ENCODE measurements at places on chromosomes 12 and 14.
A peak's percentile ranks its signal among the peaks of the same experiment; 100 is the strongest.

- peak; percentile 91 for DNase-seq
Measured at GRCh38 chr12:118376089-118377020, at the start of gene SUDS3. SUDS3 (plus strand) TSS chr12:118376555; CDS start chr12:118376692, 137 bp downstream.

DNA sequence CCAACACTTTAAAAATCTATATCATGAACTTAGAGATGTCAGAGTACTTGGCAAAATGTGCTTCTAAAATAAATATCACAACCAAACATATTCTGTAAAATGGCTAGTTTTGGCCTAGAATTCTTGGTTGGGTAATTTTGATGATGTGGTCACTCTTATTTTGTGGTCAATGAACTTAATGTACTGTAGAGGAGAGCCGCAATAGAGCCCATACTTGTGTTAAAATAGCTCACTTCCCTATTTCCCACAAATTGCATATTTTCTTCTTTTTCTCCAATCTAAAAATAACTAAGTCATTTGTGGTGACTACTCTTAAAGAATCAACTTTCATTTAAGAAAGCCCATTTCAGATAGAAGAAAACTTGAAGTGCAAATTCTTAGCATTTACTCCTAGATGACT, 619.4 kb downstream of the CCER1 start:
- DNase-seq = no peak

- DNase-seq = no peak
Measured at GRCh38 chr12:3980504-3981272, 107.5 kb upstream of the PARP11 start.

GRCh38 chr12:69252033-69252432, 12.7 kb downstream of the CPSF6 start:
- no peak for DNase-seq

- DNase-seq = no peak
Measured at GRCh38 chr14:85363358-85363757, 166.6 kb upstream of the FLRT2 start.

DNA sequence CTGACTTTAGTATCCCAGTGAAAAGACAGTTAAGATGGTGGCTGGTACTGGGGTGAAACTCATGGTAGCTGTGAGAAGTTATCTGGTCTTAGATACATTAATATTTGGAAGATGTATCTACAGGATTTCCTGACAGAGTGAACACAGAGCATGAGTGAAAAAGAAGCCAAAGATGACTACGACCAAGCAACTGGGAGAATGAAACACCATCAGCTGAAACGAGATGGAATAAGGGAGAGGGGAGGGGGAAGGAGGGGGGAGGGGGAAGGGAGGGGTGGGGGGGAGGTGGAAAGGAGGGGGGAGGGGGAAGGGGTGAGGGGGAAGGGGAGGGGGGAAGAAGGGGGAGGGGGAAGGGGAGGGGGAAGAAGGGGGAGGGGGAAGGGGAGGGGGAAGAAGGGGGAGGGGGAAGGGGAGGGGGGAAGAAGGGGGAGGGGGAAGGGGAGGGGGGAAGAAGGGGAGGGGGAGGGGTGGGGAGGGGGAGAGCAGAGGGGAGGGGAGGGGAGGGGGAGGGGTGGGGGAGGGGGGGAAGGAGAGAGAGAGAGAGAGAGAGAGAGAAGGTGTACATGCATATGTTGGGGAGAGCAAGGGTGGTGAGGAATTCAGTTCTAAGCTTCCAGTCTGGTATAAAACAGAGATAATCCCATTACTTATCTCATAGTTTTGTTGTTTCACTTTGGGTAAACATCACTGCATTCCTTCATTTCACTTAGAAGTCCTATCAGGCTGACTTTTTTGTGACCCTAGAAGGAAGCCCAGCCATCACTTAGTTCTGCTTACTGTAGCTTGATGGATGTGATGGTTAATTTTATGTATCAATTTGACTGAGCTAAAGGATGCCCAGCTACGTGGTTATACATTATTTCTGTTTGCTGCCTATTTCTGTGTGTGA, 73.9 kb downstream of the SPPL3 start:
- no peak for DNase-seq

DNA sequence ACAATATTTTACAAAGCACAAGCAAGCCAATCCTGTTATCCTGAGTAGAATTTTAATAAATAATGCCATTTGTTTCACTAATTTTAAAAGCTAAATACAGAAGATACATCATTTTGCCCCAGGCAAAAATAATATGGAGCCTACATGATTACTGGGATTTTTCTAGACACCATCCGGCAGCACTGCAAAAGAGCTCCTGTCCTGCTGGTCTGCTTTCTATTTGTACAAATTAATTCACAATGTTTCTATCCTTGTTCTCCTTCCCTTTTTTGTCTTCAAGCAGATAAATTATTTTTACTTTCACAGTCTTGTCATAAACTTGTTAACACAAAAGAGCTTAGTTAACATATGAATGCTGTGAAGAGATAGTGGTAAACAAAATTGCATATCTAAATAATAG, 4.6 kb downstream of the SIX1 start:
- DNase-seq = no peak

- DNase-seq = no peak
Measured at GRCh38 chr12:98856897-98857540, 211.9 kb downstream of the APAF1 start.

DNA sequence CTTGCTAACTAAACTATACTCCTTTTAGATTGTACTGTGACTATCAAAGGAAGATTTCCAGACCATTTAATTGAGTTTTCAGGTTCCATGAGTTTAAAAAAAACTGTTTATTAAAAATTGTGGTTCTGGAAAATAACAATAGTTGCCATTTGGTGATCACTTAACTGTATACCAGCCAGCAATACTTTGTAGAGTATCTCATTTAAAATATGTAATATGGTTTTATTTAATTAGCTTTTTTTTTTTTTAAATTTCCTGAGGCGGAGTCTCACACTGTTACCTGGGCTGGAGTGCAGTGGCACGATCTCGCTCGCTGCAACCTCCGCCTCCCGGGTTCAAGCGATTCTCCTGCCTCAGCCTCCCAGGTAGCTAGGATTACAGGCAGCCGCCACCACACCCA, 7.4 kb downstream of the MARK3 start:
- DNase-seq = no peak

DNA sequence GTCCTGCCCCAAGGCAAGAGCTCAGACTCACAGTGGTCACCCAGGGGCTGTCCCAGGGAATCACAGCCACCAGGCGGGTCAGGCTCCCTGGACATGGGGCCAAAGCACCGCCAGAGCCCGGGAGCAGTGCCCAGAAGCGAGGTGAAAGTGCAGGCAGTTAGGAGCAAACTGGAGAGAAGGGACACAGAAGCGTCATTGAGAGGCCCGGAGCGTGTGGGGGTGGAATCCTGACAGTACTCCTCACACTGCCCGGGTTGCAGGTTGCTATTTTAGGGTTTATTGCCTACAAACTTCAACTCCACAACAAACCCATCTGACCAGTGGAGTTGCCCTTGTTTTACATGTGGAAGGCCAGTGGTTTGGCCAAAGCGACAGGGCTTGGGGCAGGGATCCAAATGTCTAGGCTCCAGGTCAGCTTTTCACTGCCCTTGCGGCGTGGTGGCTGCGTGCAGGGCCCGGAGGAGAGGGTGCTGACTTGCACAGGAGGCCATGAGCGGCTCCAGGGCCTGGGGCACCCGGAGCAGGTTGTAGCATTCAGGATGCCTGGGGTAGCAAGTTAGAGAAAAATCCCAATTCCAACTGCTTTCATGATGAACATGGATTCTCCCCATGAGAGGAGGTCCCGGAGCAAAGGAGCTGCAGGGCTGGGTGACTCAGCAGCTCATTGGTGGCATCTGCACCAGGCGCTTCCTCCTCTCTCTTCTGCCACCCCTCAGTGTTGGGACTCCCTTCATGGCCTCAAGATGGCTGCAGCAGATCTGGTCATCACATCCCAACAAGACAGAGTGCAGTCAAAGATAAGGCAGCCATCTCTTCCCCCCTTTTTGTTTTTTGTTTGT, 112.3 kb upstream of the NCOR2 start:
- DNase-seq = no peak

GRCh38 chr12:39587225-39587624, 32.4 kb downstream of the ABCD2 start:
- no peak for DNase-seq

- no peak for DNase-seq
Measured at GRCh38 chr14:41374092-41374491, 232.6 kb upstream of the LRFN5 start.

DNA sequence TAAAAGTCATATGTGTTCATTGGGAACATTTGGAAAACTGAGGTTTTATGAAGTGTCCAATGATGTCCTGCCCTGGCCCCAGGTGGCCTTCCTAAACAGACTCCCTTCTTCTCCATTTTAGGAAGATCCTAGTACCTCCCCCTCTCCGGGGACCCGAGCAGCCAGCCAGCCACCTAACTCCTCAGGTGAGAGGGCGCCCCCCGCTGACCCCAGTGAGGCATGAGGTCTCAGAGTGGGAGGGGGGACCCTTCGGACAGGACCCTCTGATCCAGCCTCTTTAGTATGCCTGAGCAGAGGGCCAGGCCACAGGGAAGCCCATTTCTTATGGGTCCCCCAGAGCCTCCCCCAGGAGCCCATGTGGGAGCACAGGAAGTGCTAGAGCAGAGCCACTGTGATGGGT, 23.7 kb downstream of the DEGS2 start:
- DNase-seq = no peak

DNA sequence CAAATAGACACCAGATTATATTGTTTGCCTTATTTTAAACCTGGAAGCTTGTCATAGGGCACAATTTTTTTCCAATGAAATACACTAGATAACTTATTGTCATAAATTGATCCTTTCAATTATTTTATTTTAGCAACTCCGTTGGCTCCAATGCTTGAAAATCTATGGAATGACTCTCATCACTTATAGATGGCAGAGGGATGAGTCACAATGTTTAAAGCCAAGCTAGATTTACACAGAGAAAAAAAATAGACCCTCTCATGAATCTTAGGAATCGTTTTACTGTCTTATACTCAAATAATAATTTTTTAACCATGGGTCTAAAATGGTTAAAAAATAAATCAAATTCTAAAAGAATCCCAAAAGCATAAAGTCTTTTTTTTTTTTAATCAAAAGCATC, 1276.6 kb upstream of the FLRT2 start:
- DNase-seq = no peak

DNA sequence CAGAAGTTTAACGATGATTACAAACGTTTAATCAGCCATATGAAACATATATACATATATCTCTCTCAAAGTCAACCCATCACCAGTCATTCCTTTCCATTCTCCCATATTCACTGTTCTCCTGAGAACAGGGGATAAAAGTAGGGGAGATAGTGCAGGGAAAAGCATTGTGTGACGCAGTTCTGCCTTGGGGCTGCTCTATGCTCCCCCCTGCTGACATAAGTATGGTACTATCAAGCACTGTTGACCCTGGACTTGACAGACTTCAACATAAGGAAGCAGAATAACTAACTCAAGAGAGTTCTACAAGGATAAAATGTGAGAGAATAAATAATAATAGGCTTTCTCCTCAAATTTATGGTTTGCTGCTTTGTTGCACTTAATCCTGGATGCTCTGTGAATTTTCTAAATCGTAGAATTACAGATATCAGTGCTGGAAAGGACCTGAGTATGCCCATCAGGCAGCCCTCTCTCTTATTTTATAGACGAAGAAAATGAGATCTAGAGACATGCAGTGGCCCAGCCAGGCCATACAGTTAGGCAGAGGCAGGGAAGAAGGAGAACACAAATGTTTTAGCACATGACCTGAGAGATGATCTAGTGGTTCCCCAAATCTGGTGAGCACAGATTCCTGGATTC, 87.2 kb downstream of the SCN8A start:
- DNase-seq = no peak

DNA sequence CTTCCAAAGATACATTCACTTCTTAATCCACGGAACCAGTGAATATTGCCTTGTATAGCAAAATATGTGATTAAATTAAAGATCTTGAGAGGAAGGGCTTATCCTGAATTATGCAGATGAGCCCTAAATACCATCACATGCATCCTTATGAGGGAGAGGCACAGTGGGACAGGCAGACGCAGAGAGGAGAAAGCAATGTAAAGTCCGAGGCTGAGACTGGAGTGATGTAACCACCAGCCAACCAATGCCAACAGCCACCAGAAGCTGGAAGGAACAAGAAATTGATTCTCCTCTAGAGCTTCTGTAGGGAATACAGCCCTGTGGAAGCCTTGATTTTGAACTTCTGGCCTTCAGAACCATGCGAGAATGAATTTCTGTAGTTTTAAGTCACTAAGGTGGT, 44.5 kb upstream of the COCH start:
- DNase-seq = no peak

DNA sequence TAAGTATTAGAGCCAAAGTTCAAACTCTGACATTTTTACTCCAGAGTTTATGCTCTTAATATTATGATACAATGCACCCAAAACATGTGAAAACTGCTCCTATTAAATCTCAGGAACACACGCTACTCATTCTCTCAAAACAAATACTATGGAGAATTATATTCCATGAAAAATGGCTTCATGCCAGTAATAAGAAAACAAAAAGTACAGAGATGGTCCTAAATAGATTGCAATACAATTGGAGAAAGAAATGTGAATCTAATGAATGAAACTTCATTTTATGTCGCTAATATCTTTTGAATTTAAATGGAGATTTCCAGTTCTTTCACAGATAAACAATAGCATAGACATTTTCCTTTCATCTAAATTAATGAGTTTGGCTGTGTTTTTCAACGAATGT, 384.3 kb downstream of the ADAMTS20 start:
- DNase-seq = no peak

GRCh38 chr14:63672417-63673180, 30.9 kb upstream of the WDR89 start:
- no peak for DNase-seq

DNA sequence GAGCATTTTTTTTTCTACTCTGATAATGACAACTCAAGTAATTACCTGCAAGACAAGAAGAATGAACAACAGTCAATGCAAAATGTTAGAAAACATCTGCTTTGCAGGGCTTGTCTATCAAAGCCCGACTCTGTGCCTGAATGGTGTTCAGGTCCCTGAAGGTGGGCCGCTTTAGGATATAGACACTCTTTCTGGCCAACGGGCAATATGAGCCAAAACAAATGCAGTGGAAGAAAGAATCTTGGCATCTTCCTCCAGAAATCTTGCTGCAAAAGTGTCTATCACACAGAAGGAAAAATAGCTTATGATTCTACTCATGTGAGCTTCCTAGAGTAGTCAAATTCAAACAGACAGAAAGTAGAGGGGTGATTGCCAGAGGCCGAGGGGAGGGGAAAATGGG, 32.7 kb downstream of the FOS start:
- DNase-seq = no peak

DNA sequence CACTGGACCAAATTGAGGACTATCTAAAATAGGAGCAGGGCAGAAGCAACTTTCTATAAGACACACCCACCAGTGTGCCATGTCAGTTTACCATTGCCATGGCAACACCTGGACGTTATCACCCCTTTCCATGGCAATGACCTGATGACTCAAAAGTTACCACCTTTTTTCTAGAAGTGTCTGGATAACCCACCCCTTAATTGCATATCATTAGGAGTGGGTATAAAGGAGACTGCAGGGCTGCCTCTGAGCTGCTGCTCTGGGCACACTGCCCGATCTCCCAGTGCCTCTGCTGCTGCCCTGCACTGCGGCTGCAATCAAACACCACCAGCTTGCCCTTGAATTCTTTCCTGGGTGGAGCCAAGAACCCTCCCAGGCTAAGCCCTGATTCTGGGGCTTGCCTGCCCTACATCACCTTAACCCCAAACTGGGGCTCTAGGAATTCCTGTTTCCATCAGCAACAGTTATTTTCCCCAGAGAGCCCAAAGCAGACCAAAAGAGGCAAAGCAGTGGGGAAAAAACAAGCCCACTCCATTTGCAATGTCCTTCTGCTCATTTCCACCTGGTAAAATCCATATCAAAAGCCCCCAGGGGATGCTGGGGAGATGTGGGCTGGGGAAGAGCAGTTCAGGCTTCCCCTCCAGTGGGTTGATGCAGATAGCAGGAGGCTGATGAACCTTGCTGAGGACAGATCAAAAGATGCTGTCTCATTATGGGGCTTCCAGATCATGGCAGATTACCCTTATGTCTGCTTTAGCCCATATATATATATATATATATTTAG, 129.5 kb upstream of the NCOR2 start:
- DNase-seq = no peak
